ENCODE measurements at places on chromosomes 1 and 21.

- no peak for DNase-seq
Measured at GRCh38 chr1:185314411-185314810, 2.6 kb downstream of the IVNS1ABP start.

DNA sequence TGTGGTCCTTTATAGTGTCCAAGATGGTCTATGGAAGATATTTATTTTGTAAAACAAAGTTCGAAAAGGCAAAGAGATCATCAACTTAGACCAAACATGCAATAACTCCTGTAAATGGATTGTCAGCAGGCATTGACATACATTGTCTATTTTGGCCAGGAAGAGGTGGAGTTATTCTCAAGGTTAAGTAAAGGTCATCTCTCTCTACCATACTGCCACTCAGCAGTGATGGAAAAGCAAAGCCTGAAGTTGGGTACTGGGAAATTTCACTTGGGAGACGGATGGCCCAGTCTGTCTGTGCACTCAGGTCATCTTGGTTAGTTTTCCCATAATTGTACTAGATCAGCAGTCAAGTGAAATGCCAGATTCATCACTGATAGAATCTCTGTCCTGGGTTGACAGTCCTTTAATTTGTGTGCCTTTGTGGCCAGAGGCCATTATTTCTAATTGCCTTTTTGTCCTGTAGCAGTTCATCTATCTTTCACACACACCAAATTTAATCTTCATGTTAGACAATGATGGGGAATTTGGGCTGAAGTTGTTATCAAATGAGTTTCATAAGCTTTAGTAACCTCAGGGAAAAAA, 17.5 kb downstream of the PIGP start:
- DNase-seq = no peak

DNA sequence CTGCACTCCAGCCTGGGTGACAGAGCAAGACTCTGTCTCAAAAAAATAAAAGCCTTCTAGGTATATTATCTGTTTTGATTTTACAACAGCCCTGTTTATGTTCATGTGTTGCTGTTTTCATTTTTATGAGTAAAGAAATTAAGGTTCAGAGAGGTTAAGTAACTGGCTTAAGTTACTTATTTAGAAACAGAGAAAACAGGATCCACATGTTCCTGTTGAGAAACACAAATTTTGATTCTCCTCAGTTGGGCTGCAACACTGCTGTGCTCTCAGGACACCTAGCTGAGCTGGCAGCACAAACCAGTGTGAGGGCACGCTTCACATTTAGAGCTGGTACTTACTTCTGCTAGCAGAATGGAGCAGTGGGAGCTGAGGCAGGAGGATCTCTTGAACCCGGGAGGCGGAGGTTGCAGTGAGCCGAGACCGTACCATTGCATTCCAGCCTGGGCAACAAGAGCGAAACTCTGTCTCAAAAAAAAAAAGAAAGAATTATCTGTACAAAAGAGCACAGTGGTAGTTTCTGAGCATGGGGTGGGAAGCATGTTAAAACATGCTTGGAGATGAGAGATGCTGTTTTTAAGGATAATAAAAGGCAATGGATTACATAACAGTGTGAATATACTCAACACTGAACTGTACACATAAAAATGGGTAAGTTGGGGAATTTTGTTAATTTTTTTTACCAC, 2.4 kb downstream of the SPRTN start:
- no peak for DNase-seq

DNA sequence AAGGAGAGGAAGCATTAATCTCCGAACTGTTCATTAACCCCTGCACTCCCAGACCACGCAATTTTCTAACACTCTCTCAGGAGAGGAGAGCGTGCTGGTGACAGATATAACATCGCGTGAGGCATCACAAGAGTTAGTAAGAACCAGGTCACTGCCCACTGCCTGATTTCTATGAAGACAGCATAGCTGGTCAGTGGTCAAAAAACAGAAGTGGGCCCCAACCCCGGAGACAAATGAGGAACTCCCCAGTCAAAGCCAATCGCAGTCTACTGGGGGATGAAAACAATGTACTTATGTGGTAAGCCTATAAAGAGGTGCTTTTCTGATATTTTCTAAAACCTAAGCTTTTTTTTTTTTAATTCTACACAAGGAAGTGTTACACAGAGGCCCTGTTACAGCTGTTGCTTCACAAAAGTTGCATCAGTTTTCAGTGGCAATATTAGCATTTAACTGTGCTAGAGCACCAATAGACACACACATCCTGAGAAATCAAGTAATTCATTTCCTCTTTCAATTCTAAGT, 231.8 kb upstream of the IRF2BP2 start:
- no peak for DNase-seq

GRCh38 chr1:1085171-1085841, 11.2 kb upstream of the RNF223 start:
- no peak for DNase-seq

DNA sequence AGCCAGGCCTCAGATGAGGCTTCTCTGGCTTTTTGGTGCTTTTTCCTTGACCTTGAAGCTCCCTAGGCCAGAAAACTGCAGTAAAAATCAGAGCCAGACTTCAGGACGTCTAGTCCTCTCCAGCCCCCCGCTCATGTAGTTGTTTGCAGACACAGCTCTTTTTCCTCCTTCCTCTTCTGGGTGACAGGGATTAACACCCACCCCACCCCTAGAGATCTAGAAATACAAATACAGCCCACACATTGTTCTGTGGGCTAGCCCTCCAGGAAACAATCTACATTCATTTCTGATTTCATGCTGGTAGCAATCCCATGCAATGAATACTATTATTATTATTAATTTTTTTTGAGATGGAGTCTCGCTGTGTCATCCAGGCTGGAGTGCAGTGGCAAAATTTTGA, 9.9 kb upstream of the CLSTN1 start:
- no peak for DNase-seq

DNA sequence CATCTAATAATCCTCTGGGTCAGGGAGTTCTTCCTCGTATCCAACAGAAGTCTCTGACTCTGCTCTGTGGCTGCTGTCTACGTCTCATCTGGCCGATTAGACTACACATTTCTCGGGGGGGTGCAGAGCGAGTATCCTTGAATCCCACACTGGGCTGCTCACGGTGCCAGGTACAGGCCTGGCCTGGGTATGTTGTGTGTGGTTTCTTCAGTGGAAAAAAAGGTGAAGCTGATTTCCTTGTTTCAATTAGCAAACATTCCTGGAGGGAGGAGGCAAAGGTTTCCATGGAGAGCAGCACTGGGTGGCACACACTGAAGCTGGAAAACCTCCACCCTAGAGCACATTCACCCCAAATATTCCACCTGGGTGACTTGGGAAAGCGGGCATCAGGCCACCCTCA, 2.0 kb upstream of the RAB7B start:
- no peak for DNase-seq

DNA sequence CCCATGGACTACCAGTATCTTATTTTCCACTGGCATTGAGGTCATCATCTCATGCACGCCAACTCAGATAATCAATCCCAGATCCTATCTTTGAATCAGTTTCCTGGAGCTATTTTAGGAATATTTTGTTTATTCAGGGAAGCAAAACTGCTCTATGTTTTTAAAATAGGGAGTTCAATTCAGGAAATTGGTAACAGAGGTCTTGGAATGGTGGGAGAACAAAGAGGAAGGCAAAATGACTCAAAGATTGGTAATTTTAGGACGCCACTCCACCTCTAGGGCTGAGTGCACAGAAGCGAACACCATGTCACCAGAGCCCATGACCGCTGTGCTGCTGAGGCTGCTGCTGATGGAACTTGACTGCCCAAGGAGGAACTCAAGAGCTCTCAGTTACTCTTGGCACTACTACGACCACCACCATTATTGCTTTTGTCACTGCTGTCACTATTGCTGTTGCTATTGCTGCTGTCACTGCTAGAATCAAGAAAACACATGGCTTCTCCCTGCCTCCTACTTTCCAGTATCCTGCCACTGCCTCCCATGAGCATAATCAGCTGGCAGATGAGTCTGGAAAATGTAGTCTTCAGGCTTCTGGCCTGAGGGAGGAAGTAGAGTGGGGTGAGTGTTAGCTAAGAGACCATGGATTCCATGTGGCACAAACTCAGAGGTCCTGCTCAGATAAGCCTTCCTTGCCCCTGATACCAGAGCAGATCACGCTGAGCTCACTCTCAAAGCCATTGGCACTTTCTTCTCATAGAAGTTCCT, 71.6 kb upstream of the CNIH3 start:
- no peak for DNase-seq

- DNase-seq = no peak
Measured at GRCh38 chr1:6861075-6861724, 75.9 kb downstream of the CAMTA1 start.

- no peak for DNase-seq
Measured at GRCh38 chr1:165045902-165046301, 310.6 kb downstream of the LMX1A start.

DNA sequence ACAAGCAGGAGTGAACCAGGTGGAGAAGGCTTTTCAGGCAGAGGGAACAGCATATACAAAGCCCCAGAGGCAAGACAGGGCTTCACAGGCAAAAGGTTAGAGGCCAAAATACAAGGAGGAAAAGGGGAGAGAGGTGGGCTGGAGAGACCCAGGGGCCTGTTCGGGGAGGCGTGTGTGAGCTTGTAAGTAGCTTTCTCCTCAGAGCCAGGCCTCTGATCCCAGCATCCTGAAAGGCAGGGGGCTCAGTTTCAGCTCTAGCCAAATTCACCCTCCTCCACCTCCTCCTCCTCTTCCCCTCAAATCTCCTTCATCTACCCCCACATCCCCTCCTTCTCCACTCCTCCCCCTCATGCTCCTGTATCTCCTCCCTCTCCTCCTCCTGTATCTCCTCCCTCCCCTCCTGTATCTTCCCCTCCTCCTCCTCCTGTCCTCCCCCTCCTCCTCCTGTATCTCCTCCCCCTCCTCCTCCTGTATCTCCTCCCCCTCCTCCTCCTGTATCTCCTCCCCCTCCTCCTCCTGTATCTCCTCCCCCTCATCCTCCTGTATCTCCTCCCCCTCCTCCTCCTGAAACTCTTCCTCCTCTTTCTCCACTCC, 148.6 kb downstream of the ST6GALNAC5 start:
- DNase-seq = no peak

GRCh38 chr21:18550361-18550760, 146.8 kb upstream of the TMPRSS15 start:
- DNase-seq = no peak

- no peak for DNase-seq
Measured at GRCh38 chr1:70509996-70510876, 99.2 kb downstream of the CTH start.

DNA sequence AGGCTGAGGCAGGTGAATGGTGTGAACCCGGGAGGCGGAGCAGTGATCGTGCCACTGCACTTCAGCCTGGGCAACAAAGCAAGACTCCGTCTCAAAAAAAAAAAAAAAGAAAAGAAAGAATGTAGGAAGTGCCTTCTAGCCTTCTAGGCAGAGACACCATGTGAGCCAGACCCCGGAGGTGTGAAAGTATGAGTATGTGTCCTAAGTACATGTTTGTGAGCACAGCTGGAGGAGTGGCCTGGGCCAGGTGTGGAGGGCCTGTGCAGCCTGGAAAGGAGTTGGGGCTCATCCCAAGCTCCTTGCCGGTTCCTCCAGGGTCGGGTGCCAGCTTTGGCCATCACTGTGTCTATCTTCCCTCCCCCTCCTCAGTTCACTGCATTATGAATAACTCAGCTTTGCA, 13.0 kb downstream of the SOX13 start:
- DNase-seq = no peak

GRCh38 chr1:149963358-149963757, 26.7 kb upstream of the MTMR11 start:
- DNase-seq = no peak

DNA sequence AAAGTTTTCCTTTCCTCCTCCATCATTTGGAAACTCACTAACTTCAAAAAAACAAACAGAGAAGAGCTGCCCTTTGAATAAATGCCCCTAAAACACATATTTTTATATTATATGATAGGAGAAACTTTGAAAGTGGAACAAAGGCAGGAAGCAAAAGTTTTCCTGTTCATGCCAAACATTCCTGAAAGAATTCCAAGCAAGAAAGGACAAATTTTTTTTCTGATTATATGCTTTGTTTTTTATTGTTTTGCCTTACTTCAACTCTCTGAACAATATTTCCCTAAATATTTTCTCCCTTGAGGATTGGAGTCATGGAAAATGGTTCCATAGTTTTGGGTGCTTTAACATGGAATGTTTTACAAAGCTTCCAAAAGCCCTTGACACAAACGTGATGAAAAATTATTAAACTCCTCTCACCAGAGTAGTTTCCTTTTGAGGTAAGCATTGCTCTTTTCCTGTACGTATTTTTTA, 638.5 kb upstream of the CAMK1G start:
- no peak for DNase-seq

DNA sequence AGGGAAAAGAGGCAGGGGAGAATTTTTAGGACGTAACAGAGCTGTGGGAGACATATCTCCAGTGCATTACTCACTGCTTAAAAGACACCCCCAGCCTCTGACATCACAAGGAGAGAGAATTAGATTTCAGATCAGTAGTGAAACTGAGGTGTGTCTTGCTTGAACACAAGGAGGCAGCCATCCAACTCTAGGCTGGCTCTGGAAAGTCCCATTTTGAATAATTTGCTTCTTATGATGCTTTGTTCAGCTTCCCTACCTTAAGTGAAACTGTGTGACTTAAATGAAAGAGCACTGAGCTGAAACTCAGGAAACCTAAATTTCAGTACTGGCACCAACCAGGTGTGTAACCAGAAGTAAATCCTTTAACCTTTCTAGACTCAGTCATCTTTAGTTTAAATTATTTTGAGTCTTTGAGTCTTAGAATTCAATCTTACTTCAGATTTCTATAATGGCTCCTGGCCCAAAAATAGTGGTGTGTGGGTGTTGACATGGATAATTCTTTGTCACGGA, 251.6 kb upstream of the SGIP1 start:
- DNase-seq = peak; percentile 11

DNA sequence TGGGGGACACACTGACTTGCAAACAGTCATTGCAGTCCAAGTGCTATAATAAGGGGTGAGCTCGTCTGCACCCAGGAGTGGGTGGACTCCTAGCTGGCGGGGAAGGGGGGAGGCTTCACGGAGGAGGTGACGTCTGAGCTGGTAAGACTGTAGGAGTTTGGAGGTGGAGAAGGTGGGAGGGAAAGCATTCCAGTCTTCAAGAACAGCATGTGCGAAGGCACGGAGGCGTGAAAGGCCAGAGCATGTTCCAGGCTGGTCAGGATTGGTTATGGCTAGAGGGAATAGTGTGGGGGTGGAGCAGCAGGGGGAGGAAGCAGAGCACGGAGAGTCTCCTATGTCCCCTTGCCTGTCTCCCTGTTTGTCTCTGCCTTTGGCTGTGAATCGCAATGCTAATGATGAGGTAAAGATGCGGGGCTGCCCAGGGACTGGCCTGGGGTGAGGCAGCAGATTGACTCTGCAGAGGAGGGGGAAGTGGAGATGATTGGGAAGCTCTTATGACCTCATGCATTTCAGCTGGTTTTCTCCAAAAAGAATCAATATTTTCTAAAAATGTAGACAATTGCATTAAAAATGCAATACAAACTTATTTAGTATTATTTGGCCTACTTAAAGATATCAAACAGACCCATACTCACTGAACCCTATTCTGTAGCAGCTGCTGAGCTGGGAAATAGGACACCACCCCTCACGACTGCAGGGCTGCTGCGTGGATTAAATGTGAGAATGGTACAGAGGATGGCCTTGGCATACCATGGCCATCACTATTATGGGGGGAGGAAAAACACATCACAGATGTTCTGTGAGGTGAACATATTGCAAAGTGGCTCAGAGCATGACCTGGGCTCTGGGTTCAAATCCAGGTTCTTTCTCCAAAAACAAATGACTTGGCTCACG, 2.6 kb upstream of the ZNF436 start:
- no peak for DNase-seq

GRCh38 chr1:31725777-31726535, 22.1 kb upstream of the COL16A1 start:
- DNase-seq = no peak
